ENCODE measurements at places on chromosomes 13 and 19.

DNA sequence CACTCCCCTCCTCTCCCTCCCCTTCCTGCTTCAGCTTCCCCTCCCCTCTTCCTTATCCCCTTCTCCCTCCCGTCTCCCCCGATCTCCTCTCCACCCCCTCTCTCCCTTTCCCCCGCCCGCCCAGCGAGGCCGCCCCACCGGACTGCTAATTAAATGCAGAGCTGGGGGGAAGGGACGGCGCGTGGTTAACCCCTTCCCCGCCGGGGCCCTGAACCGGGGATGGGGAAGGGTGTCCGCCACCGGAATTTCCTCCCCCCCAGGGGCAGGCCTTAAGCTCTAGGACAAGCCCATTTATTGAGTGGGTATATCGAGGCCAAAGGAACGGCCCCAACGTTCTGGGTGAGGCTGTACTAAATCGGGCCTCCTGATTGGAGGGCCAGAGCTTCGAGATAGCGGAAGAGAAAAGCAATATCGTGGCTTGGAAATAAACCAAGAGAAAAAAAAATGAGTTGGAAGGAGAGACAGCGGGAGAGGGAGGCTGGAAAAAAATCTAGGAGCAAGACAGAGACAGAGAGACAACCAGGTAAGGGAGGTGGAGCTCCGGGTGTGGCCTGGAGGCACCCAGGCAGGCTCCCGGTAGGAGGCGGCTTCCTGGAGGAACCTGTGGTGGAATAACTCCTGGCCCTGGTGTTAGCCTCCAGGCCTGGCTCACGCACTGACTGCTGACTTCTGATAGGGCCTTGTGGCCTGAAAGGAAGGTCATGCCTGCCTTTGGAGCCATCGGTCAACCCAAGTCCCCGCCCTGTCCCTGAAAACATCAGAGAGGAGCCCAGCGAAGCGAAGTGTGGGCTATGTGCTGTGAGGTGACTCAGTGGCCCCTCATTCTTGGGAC, 11.6 kb upstream of the JUND start:
- no peak for DNase-seq

GRCh38 chr19:47609906-47610894, 1.3 kb downstream of the BICRA start:
- DNase-seq, result peak; percentile 74

- DNase-seq, result peak; percentile 80
Observed at GRCh38 chr19:42184401-42184861, 33.0 kb downstream of the DEDD2 start.

DNA sequence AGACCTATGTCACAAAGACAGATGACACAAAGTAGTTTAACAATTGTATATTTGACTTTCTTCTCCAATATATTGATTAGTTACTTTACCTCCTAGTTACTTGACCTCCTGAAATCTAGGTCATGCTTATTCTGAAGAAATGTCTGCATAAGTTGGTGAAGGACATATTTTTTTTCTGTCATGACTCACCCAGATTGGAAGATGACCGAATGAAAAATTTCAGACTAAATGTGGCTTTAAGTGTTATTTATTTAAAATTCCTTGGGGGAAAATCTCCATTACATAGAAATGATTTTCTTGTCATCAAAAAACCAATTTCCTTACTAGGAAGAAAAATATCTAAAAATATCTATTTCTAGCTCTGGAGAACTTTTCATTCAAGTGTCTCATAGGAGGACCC, 217.1 kb downstream of the POSTN start:
- DNase-seq, result no peak

- DNase-seq, result no peak
Observed at GRCh38 chr13:98939660-98940191, 38.1 kb downstream of the DOCK9 start.

DNA sequence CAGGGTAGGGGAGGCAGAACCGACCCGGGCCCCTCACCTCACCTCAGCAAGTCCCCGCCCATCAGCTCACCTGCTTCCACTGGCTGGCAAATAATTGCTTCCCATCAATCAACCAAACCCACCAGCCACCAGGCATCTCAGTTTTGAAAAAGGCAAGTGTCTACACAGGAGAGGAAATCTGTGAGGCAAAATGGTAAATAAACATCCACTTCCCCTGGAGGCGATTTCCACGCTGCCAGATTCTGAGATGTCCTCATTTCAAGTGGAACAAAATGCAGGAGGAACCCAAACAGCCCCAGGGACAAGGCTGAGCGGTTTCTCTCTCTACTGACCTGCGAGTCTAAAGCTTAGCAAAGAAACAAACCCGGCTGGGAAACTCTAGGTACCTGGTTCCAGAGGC, 117.5 kb downstream of the CRYL1 start:
- DNase-seq, result no peak

DNA sequence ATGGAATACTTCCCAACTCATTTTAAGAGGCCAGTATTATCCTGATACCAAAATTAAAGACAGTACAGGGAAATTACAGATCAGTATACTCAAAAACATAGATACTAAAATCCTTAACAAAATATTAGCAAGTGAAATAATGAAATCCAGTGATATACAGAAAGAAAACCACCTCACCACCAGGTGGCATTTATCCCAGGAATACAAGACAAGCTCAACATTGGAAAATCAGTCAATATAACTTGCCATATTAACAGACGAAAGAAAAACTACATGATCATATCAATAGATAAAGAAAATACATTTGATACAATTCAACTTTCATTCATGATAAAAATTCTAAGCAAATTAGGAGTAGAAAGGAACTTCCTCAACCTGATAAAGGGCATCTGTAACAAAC, 6.7 kb upstream of the GNA15 start:
- DNase-seq, result peak; percentile 58

GRCh38 chr19:532561-533363, 1.2 kb downstream of the CDC34 start:
- peak; percentile 50 for DNase-seq

- peak; percentile 78 for DNase-seq
Observed at GRCh38 chr13:48492470-48493065, 40.3 kb downstream of the RCBTB2 start.

- DNase-seq, result peak; percentile 59
Observed at GRCh38 chr19:47228168-47228936, 2.6 kb downstream of the BBC3 start.

- no peak for DNase-seq
Observed at GRCh38 chr19:30804751-30805150, 432.6 kb downstream of the ZNF536 start.

DNA sequence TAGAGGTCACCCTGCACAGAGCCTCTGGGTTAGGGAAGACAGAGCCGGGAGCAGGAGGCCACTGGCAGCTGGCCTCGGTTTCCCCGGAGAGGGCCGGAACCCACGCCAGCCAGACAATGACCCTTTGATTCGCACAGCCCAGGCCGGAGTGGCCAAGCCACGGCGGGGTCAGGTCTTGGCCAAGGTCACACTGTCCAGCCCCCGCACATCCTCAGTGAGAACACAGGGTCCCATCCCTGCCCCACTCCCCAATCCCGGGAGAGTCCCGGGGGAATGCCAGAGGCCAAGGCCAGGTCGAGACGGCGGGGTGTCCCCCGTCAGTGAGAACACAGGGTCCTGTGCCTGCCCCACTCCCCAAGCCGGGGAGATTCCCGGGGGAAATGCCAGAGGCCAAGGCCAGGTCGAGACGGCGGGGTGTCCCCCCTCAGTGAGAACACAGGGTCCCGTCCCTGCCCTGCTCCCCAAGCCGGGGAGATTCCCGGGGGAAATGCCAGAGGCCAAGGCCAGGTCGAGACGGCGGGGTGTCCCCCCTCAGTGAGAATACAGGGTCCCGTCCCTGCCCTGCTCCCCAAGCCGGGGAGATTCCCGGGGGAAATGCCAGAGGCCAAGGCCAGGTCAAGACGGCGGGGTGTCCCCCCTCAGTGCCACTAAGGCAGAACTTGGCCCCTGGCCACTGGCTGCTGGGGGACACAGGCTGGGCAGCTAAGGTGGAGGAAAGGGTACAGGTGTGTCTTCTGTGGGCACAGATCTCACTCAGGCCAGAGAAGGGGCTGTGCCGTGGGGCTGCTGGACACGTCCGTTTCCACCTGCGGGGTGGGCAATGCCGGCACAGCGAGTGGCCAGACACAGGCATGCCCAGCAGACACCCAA, 1.7 kb upstream of the FSTL3 start:
- DNase-seq, result no peak

DNA sequence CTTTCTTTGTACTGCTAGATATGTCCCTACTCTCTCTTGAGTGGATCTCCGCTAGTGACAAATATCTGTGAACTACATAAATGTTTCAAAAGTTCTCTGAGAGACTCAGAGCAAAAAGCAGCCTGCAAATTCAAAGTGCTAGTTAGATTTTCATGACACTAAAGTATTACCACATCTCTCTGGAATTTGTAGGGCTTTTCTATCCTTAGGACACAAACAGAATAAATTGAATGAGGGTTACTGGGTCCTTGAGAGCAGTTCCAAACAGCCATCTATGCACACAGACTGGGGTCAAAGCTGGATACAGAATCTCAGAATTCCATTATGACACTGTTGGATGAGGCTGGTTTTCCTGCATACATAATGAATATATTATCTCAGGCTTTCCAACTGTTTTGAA, 953.2 kb downstream of the DIAPH3 start:
- no peak for DNase-seq

GRCh38 chr19:5850743-5851293, 431 bp downstream of the FUT3 start:
- DNase-seq, result no peak

- DNase-seq, result no peak
Observed at GRCh38 chr13:23811366-23812062, 77.7 kb downstream of the MIPEP start.

DNA sequence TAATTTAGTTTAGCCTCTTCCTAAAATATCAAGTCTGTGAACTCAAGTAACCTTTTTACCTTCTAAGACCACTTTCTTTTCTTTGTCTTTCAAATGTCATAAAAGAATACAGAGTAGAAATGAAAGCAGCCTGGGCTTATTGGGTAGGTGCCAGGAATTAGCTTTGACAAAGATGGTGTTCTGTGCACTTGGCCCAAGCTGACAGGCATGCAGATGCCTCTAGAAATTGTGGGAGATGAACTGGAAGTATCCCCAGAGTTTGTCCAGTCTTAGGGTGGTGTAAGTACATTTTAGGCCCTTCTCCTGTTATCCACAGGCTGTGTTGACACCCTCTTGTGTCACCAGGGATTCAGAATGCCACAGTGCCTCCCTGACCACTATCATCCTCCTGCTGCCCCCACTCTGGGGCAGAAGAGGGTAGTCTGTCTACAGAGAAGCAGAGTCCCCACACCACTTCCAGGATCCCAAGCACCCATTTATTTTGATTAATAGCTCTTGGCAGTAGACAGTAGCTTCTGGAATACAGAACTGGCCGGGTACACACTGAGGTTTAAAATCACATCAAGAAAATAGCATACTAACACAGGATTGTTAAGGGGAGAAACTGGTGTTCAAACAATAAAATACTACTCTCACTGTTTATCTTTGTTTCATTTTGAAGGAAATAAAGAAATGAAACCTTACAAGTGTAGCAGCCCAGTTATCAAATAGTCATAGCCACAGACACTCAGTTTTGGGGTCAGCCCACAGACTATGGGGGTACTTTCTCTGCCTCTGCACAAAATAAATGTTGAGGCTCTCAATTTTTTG, 343.2 kb downstream of the KCNRG start:
- no peak for DNase-seq

GRCh38 chr13:24864579-24864978, 100.6 kb downstream of the RNF17 start:
- no peak for DNase-seq

DNA sequence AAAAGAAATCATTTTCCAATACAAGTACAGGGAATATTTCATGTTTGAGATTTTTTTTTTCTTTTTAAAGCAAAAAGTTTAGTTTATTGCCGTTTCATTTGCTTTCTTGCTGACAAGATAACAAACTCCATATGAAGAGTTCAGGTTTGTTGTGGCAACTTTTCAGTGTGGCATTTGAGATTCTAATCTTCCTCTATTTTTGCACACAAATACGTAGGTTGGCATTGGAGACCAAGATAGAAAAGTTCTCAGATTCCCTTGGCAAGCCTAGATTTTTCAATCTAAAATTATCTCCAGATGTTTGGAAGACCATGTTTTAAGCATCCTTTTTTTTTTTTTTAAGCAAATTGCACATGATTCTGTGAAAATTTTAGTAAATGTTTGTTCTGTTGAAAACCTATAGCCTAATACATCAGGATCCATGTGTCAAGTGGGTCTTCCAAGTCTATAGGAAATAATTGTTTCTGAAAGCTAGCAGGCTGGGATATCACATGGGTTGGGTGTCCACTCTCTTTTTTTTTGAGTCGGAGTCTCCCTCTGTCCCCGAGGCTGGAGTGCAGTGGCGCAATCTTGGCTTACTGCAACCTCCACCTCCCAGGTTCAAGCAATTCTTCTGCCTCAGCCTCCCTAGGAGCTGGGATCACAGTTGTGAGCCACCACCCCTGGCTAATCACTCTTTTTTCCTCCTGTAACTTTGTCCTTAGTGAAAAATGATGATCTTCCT, 2.6 kb downstream of the GARRE1 start:
- no peak for DNase-seq
